ENCODE measurements at places on chromosomes 2 and 18. TPM values are rescaled to one million over a fixed set of nuclear protein-coding genes. Genes with fewer than 3 reads are reported as not detected.

DNA sequence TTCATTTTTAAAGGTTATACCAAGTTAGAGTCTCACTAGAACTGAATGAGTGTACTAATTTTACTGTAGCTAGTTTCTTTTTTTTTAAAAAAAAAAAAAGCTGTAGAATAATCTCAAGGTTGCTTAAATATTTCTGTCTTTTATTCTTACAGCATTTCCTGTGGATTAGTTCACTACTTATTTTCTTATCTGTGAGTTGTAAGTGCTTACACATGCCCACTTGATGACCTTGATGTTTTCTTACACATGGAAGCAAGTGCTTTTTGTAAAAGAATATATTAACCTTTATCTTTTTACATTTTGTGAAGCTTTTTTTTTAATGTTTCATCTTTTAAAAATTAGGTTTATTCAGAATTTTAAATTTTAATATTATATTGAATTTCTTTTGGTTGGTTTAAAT is 57.8 kb downstream of the MSH2 start:
- H3K36me3 ChIP-seq: peaks cover 23% of the 10 kb centered on the region
- no peak overlapping the region for H3K27ac ChIP-seq
- H3K27me3 ChIP-seq: no peaks in the 10 kb centered on the region
- H3K4me1 ChIP-seq: no peaks in the 10 kb centered on the region

GRCh38 chr2:181806039-181806392 is 85.5 kb upstream of the ITPRID2 start:
- no peak for DNase-seq
- no peak overlapping the region for H3K27ac ChIP-seq
- no peaks in the 10 kb centered on the region for H3K27me3 ChIP-seq
- no peaks in the 10 kb centered on the region for H3K4me1 ChIP-seq
- no peak overlapping the region for H3K4me3 ChIP-seq

The CPLX4 gene
- polyA plus RNA-seq: not detected

The CDK15 gene
- polyA plus RNA-seq: not detected

The ELOA2 gene
- polyA plus RNA-seq: not detected

The ALPG gene
- polyA plus RNA-seq: not detected

All from psoas muscle (tissue), 8 donors.